ENCODE measurements at places on chromosomes 12 and 14.

DNA sequence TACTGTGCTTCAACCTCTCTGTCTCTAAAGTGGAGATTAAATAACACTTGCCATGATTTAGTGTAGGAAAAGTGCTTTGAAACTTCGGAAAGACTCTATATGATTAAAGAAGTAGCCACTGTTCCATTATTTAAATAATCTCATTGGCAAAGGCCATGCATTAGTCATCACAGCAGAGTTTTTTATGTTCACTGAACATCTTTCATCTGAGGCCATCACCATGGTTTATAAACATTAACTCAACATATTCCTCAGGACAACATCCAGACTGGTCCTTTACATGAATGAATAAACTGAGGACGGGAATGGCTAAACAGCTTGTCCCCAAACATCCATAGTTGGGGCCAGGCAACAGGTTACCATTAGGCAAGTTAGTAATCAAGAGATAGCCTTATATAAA lies 124.6 kb upstream of the FRMD6 start:
- peak; percentile 76 for ATAC-seq

- no peak for ATAC-seq
These were observed 72.2 kb downstream of the FGD4 start for GRCh38 chr12:32471591-32472001.

- ATAC-seq: no peak
These were observed 20.2 kb downstream of the E2F7 start for GRCh38 chr12:77045183-77045582.

DNA sequence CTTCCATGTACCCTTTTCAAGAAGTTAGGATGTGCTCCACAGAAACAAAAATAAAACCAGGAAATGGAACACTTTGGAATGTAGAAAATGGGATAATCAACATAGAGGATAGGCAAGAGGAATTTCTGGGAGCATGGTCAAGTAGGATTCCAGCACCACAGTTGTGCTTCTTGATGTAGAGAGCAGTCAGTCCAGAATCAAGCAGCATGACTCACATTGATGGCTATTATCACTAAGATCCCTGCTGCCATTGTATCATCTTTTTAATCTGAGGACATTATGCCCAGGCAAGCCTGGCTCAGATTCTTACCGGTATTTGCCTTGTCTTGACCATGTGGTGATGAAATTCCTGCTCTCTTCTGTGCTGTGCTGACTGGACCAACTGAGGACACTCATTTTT lies 5.7 kb downstream of the ETFRF1 start:
- ATAC-seq: peak; percentile 36

DNA sequence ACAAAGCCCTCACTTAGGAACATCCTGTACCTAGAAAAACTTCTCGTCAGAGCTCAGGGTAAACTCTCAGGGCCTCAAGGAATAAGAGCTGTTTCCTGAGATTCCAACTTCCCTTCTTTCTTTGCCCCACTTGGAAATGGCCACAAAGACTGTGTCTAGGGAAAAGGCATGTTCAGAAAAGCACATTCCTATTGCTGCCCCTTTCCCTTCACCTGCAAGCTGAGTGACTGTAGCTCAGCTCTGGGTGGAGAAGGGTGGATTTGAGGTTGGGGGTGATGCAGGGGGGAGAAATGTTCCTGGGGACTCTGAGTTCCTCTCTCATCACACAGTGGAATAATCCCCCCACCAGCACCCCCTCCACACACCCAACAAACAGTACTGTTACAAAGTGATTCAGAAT lies 6.8 kb downstream of the ENDOU start:
- no peak for ATAC-seq

DNA sequence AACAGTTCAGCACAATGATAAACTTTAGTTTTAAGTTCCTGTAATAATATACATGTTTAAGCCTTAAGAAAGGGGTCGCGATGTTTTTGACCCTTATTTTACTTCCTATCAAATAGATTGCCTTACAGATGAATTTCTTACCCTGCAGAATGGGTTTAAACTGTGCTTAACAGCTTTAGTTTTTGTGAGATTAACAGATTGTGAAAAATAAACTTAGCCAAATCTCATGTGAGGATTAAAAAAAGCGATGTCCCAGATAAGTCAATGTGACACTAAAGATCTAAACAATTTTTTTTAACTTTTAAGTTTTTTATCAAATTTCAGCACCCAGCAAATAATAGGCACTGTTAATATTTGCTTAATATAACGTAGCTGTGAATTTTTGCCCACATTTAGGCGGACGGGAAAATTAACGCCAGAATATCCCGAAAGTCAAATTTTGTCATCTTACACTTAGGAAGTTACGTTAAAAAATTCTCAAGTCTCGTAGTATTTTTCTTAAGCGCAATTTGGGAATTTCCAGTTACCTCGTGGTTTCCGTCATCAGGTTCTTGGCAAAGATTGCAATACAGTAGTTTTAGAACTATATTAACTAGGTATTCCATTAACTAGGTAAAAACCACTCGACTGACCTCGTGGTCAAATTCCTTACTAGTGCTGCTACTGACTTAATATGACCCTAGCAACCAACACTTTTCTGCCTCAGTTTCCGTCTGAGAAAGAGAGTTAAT lies 1.2 kb downstream of the HNRNPC start:
- ATAC-seq: no peak

- peak; percentile 56 for ATAC-seq
These were observed 57.7 kb downstream of the HMGA2 start for GRCh38 chr12:65881965-65882413.

GRCh38 chr14:28494196-28494595 lies 272.4 kb upstream of the FOXG1 start:
- ATAC-seq: no peak

DNA sequence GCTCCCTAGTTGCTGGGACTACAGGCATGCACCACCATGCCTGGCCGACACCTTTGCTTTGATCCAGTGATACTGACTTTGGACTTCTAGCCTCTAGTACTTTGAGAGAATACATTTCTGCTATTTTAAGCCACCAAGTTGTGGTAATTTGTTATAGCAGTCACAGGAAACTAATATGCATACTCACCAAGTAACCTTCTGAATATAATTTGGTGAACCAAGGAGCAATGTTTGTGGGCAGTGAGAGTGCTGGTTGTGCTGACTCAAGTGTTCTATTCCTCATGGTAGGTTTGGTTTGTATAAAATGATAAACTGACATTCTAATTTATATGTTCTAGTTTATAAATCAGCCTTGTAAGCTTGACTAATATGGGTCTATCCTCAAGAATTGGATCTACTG lies 42.4 kb upstream of the MMP19 start:
- ATAC-seq: no peak

- ATAC-seq: no peak
These were observed 251.7 kb upstream of the TMEM132C start for GRCh38 chr12:128015276-128015675.

GRCh38 chr12:91113621-91114020 lies 2.3 kb upstream of the LUM start:
- ATAC-seq: no peak

- no peak for ATAC-seq
These were observed 562 bp upstream of the GLIPR1L2 start for GRCh38 chr12:75390156-75390898.

GRCh38 chr12:91859347-91859746 lies 286.3 kb downstream of the BTG1 start:
- ATAC-seq: no peak

DNA sequence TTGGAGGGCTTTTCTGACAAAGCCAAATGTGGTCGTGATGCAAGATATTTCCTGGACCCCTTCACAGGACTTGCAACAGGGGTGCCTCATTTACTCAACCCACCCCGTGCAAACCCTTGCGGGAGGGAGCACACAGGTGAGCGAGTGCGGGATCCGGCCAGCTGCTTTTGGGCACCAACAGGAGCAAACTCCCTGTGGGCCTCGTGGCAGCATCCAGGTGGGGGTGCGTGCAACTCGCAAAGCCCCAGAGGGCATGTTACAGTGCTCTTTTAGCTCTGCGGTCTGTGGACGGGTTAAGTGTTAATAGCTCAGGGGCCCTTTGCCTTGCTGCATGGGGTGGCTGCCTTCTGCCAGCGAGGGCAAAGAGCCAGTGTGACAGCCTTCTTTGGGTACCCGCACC lies 707.6 kb upstream of the MDGA2 start:
- ATAC-seq: no peak

GRCh38 chr12:27396216-27396815 lies 50.2 kb upstream of the SMCO2 start:
- ATAC-seq: no peak

DNA sequence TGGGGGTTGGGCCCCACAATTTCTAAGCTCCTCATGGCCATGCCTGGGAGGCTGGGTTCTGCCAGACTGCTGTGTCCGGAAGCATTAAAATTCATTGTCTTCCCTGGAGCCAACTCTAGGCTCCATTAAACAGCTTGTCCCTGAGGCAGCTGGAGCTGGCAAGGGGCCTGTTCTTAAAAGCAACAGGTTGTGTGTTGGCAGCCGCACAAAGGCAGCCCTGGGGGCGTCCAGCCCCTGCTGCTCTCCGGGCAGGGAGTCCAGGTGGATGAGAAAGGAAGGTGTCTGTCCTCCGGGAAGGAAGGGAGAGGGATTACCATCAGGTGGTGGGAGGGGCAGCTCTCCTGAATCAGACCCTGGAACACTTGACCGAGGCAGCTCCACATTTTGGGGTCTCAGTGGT lies 98.9 kb downstream of the CHST11 start:
- ATAC-seq: peak; percentile 43

- ATAC-seq: no peak
These were observed 301.8 kb upstream of the TMPO start for GRCh38 chr12:98213556-98213955.

DNA sequence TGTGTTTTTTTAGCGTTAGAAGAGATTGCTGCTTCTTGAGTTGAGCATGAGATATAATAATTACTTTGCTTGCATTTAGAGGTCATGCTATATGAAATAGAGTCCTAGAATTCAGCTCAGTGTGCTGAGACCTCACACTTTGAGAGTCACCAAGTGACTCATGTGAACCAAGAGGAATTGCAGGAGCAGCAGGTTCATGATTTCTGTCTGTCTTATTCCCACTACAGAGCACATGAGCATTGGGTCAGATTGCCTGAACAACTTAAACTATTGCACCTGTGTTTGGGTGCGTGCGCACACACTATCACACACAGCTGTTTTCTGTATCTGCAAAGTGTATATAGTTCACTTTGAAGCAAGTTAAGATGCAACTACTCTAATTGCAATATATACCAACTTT lies 109.3 kb downstream of the FGD4 start:
- ATAC-seq: peak; percentile 24
